ENCODE measurements at places on chromosomes 3 and 15.

DNA sequence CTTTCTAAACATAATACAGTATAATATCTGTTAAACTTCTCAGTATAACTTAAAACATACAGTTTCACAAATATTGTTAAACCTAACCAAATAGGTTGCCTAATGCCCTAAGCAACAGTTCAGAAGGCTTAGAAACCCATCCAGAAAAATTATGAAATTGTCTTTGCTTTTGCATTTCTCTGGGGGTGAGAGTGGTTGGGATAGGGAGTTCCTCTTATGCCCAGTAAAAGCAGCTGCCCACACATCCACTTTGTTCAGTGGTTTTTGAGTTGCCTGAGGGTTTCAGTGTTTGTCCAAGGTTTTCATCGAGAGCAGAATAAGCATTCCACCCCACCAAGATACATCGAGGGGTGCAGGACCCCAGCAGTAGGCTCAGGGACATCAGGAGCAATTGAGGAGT is 179.4 kb downstream of the CDIN1 start:
- DNase-seq: no peak

- DNase-seq: no peak
Observed at GRCh38 chr3:134801204-134801958, 6.3 kb downstream of the EPHB1 start.

DNA sequence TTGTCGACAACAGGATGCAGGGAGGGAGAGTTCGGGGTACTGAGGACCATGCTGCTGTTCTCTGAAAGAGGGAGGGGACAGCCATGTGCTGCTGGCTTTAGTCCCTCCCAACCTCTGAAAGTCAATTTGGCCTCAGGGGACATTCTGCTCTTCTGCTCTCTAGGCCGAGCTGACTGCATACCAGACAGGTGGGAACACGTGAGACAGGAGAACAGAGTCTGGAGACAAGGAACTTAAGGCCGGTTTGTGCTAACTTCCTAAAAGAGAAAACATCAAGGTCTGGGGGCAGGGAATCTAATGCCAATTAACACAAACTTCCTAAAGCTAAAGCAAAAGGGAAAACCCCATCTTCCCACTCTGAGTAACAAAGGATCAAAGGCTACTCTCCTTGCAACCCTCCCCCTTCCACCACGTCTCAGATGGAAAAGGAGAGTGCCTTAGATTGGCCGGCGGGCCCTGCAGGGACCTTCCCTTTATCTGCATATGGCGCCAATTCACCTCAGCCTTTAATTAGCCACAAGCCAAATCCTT is 41.0 kb downstream of the SLCO2A1 start:
- DNase-seq: no peak

DNA sequence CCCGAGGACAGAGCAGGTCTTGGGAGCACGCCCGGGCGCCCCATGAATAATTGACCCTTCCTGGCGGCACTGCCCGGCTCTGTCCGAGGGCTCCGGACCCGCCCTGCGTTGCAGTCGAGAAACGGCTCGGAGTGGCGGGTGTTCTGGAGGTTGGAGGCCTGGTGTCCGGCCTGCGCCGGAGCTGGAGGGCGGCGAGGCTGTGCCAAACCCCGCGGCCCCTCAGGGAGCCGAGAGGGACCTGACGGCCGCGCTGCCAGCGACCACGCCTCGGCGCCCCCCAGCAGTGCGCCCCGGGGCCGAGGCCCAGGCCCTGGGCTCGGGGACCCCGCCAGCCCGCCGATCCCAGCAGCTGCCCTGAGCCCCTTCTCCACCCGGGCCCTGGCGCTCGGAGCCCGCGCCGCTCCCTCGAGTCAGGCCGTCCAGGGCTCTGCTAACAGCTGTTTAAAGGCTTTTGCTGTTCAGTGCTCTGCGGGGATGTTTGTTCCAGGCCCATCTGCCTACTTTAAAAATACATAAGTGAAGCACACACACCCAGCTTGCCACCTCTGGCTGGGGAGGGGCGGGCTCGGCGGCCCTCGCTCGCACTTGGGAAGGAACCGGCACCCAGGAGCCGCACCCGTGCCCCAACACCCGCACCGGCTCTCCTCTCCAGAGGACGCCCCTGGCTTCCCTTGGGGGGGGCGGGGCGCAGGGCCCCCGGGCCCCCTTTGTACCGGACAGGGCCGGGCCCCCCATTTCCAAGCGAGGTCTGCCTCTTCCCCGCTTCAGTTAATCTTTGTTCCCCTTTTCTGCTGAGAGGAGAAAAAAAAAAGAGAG is 730 bp upstream of the ZNF710 start:
- DNase-seq: no peak

- peak; percentile 13 for DNase-seq
Observed at GRCh38 chr3:187986514-187986934, 167.4 kb upstream of the LPP start.

GRCh38 chr3:139132976-139133375 is 88.3 kb upstream of the PRR23C start:
- DNase-seq: no peak

DNA sequence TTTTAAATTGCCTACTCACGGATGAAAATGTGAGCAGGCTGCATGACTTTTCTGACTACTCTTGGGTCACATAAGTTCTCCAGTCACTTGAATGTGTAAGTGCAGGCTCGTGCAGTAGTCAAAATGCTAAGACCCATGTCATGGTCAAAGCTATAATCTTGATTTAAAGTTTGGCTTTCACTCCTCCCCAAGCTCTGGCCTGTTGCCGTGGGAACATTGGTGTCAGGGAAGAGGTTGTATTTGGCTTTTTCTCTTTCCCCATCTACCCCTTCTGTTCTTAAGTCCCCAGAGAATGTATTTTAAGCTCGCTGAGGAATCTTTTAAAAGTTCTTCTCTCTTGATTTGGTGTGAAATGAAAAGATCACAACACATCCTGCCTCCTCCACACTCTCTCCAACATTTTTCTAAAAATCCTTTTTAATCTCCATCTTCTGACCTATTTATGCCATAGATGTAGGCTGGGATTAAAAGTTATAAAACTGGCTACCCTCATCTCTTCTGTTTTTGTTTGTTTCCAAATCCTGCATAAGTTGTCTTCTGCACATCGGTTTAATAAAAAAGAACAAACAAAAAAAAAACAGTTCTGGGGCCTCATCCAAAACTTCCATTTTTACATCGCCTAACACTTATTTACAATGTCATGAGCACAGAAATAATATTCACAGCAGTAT is 61.4 kb upstream of the ADAMTSL3 start:
- DNase-seq: no peak

GRCh38 chr3:29374226-29374625 is 93.4 kb downstream of the RBMS3 start:
- DNase-seq: no peak

GRCh38 chr3:54932606-54933005 is 4.7 kb upstream of the LRTM1 start:
- no peak for DNase-seq

Measured in stimulated activated CD4-positive, alpha-beta T cell treated with anti-CD3 and anti-CD28 coated beads, Interleukin-1b, Interleukin-23, amount 100 ng/mL, for 1 hour (primary cell).